Stimulated activated CD4-positive, alpha-beta T cell treated with anti-CD3 and anti-CD28 coated beads, Interleukin-4, amount 100 ng/mL, for 4 hours (primary cell): ENCODE measurements at places on chromosomes 12 and 14.

DNA sequence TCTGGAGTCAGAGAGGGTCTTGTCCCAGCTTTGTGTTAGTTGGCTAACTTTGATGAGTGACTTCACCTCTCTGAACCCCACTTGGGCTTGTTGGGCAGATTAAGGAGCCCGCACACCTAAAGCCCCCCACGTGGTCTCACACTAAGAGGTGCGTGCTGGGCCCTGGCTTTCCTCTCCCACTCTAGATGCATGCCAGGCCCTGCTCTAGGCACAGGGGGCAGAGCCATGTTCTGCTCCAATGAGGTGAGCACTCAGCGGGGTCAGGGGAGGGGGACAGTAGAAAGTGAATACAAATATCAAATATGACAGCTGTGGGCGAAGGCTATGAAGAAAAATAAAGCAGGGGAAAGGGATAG lies 119.0 kb downstream of the GCH1 start:
- DNase-seq = no peak

- DNase-seq = no peak
Measured at GRCh38 chr14:96821501-96821900, 24.3 kb downstream of the VRK1 start.

GRCh38 chr12:54416687-54417603 lies 2.1 kb downstream of the ITGA5 start:
- no peak for DNase-seq

DNA sequence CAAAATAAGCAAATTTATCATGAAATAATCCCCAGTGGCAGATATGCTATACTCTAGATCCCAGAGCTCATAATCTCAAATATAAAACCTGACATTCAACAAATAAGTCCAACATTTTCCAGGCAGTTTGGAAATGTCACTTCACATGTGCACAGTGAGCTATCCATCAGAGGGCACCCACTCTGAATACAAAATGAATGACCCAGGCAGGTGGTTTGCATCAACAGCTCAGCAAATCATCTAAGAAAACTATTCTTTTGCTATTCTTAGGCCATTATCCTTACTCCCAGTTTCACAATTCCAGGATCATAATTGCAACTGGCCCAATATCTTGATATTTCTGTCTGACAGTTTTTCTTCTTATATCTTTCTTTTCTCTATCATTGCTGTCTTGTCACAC lies 38.5 kb downstream of the TRIM9 start:
- no peak for DNase-seq

- no peak for DNase-seq
Measured at GRCh38 chr12:121511916-121512315, 68.9 kb downstream of the KDM2B start.

DNA sequence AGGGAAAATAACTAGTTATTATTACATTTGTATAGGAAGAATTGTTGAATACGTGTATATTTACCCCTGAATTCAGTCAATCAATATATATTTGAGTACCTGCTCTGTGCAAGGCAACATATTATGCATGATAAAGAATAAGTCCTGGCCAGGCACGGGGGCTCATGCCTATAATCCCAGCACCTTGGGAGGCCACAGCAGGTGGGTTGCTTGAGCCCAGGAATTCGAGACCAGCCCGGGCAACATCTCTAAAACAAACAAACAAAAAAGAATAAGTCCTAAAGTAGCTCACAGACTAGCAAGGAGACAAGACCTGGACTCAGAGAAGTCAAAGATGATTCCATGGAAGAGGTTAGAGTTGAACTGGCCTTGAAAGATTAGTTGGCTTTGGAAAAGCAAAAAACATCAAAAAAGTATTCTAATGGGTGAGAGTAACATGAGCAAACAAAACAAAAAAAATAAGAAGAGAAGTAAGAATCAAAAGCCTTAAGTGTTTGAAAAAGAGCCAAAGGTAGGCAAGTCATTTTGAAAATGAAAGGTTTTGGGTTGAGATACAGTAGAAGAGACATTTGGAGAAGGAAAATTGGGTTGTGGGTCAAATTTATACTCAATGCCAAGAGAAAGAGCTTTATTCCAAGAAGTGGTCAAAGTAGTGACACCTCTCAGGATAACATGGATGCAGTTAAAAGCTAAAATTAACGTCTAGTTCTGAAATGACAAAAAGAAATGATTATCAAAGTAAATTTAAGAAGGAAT lies 115.2 kb upstream of the BCAT1 start:
- DNase-seq = no peak

GRCh38 chr14:72880820-72881219 lies 13.1 kb downstream of the DPF3 start:
- DNase-seq = no peak

GRCh38 chr12:132427999-132428935 lies 61.7 kb upstream of the FBRSL1 start:
- no peak for DNase-seq

DNA sequence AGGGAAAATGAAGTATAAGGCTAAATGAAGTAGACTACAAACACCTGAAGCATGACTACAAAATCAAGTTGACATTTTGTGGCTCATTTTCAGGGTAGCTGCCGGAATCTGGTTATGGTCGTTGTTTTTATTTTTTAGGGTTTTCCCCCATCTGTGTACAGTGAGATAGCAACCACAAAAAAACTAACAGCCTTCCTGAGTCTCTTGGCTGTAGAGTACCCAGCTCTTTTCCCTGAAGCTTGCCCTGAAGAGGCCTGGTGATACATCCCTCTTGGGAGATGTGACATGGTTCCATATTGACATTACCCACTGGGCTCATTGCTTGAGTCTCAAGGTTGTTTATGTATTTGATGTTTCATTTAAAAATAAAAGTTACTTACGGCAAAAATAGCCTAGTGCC lies 424.0 kb downstream of the ZFP36L1 start:
- no peak for DNase-seq

- no peak for DNase-seq
Measured at GRCh38 chr14:92437309-92437708, 76.3 kb upstream of the RIN3 start.

GRCh38 chr12:68089101-68089500 lies 70.4 kb downstream of the IFNG start:
- DNase-seq = no peak

DNA sequence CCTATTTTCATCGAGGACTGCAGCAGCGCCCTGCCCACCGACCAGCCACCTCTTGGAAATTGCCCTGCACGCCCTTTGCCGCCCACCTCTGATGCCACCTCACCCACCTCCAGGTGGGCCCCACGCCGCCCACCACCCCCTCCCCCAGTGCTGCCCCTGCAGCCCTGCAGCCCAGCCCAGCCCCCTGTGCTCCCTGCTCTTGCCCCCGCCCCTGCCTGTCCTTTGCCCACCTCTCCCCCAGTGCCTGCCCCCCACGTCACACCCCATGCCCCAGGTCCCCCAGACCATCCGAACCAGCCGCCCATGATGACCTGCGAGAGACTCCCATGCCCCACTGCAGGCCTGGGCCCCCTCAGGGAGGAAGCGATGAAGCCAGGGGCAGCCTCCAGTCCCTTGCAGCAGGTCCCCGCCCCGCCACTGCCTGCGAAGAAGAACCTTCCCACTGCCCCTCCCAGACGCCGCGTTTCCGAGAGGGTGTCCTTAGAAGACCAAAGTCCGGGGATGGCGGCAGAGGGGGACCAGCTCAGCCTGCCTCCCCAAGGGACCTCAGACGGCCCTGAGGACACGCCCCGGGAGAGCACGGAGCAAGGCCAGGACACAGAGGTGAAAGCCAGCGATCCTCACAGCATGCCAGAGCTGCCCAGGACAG lies 96.5 kb downstream of the LGMN start:
- DNase-seq = no peak

DNA sequence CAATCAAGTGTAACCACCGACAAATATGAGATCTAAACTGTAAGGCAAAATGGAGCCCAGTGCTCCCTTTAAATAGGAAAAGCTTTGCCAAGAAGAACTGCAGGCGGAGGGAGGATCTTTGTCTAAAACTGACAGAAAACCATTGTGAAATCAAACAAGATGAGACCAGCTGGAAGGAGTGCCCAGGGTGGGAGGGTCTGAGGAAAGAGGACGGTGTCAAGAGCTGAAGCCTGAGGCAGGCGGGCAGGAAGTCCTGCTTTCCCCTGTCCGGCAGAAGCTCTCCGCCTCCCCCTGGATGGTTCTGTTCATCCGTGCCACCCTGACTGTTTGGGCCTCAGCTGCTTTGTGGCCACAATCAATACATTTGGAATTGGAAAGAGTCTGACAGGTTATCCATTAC lies 37.5 kb downstream of the CDC42BPB start:
- no peak for DNase-seq

DNA sequence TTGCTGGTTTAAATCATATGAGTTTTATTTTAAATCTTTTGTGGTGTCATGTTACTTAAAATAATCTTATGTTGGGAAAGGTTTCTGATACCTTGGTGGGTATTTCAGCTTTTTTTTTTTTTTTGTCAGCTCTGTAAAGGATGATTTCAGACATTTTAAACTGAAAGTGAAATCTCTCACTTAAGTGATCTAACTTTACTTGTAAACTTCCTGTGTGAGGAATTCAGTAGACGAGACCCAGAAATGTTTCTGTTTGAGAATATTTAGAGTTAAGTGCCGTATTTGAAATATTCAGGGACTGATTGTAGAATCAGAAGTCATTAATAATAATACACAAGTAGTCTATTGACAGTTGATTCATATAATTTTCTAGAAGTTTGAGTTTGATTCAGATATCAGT lies 37.8 kb downstream of the PROX2 start:
- DNase-seq = no peak

DNA sequence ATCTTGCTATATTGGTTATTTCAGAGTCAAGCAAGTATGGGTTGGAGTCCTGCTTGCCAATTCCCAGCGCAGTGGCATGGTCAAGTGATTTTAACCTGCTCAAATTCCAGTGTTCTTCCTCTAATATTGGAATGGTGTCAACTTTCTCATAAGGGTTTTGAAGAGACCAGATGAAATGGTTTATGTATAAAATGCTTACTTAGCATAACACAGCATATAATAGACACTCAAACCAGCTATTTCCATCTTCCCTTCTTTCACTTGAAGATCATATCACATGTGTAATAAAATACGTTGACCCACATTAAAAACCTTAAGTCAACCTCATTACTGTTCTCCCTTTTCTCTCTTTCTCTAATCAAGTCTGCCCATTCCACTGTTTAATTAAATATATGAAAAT lies 144.0 kb downstream of the NAV3 start:
- no peak for DNase-seq

- no peak for DNase-seq
Measured at GRCh38 chr12:6265038-6265405, 45.5 kb upstream of the PLEKHG6 start.

GRCh38 chr12:45336762-45337596 lies 121.1 kb downstream of the ANO6 start:
- no peak for DNase-seq

- DNase-seq = no peak
Measured at GRCh38 chr12:111451649-111452129, 46.0 kb downstream of the SH2B3 start.

DNA sequence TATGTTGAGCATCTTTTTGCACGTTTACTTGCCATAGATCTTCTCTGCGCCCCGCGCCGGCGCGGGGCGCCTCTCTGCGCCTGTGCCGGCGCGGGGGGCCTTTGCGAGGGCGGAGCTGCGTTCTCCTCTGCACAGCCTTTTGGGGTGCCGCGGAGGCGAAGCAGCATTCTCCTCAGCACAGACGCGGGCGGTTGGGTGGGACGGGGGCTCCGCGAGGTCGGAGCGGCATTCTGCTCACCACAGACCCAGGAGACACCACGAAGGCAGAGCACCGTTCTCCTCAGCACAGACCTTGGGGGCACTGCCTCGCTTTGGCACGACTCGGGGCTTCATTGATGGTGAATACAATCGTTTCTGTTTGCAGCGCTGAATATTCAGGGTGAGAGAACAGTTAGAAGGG lies 28.5 kb upstream of the ANHX start:
- DNase-seq = no peak

DNA sequence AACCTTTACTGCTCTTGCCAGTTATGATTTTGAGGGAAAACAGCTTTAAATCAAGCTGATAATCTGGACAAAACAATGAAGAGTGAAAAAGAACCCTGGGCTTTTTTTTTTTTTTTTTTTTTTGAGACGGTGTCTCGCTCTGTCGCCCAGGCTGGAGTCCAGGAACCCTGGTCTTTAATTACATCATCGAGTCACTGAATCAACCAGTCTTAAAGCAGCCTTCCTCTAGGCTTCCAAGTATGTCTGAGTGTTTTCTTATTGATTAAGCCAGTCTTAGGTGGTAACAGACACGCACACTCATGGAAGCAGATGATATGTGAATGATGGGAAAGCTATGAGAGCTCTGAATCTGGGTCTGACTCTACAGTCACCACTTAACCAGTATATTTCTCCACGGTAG lies 5.9 kb upstream of the VCPKMT start:
- DNase-seq = no peak

DNA sequence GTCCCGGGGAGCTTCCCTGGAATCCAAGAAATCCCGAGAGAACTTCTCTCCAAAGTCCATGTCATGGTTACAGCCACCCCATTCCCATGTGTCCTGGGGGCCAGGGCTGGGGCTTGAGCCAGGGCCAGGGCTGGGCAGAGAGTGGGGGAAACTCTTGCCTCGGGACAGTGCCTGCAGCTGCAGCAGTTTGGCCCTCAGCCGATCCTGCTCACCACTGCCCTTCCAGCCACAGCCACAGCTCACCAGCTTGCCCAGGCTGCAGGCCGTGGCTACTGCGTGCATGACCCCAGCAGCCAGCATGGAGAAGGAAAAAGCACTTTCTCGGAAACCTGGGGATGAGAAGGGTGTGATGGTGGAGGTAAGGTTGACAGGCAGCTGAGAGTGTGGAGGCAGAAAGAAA lies 3.5 kb downstream of the WNT10B start:
- DNase-seq = no peak

DNA sequence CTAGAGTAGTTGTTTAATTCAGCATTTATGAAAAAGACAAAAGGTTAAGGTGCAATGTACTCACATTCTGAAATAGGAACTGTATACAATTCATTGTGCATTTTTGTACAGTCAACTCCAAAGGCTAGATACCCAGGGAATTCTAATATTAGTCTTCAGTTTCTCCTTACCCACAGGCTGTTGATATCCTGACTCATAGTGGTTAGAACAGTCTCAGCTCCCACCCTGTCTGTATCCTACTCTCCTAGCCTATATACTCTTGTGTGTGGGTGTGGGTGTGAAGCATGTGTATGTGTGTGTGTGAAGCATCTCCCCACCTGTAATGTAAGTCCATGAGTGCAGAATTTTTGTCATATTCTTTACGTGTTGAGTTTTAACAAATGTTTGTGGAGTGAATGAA lies 229.5 kb downstream of the NAV3 start:
- no peak for DNase-seq

- DNase-seq = no peak
Measured at GRCh38 chr14:72366619-72367018, 434.4 kb downstream of the RGS6 start.
